ENCODE measurements at places on chromosomes 3 and 15. TPM values are rescaled to one million over a fixed set of nuclear protein-coding genes. Genes with fewer than 3 reads are reported as not detected.

GRCh38 chr15:72033285-72033684 is 84.7 kb downstream of the MYO9A start:
- DNase-seq, result no peak

The HEG1 gene
- 33.8 TPM for total RNA-seq

DNA sequence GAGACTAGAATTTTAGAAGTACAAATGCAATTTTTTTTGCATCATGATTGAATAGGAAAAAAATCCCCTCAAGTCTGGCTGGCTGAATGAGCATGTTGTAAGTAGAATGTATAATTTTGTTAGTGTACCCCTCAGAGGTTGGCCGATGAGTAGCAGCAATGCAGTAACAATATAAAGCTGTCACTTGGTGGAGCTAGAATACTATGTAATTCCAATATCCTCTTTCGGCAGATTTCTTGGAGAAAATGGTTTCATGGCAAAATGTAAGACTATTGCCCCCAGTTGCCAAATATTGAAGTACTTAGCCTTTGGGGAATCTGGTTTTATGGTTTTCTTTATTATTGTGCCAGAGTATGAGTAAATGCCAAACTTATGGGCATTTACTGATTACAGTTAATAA is 39.8 kb upstream of the SGO1 start:
- DNase-seq, result no peak

DNA sequence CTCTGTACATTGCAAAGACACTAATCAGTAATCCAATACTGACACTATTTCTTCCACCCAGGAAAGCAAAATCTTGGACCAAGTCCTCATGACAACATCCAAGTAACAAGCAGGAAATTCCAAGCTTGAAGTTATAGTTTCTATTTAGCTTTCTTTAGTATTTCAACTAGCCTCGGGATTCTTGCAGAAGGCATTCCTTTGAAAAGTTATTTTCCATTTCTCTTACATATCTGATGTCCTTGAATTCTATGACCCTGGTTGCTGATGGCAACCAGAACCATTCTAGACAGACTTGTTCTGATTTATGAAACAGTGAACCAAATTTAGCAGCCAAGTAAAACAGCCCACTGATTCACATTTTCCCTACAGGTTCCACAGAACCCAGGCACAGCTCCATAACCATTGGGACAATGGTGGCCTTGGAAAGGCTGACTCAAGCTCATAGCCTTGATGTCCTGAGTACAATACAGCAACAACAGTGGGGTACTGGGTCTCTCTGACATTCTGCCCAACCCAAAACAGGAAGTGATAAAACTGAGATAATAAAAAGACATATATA is 26.5 kb downstream of the P3H2 start:
- no peak for DNase-seq

GRCh38 chr3:39234651-39235050 is 42.3 kb upstream of the XIRP1 start:
- no peak for DNase-seq

DNA sequence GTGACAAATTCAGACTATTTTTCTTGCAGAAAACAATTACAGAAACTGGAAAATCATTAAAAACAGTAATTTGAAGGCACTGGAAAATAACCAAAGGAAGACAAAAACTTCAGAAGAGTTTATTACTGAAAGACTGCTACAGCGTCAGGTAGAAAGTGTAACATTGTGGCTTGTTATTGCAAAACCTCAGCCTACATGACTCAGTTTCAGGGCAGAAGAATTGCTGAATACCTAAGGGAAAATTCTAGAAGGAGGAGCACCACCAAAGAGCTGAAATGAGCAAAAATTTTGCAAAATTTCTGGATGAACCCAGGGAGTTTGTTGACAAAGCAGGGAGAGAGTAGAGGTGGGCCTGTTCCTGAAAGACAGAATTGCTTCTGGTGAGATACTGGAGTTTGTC is 219.6 kb downstream of the C3orf38 start:
- no peak for DNase-seq

- no peak for DNase-seq
These were observed 866.9 kb downstream of the FHIT start for GRCh38 chr3:60384341-60384740.

- DNase-seq, result peak; percentile 73
These were observed 51.8 kb upstream of the GATM start for GRCh38 chr15:45429941-45430792.
